ENCODE measurements at places on chromosomes 1 and 21.

GRCh38 chr1:218739426-218739825 lies 394.3 kb downstream of the TGFB2 start:
- no peak for DNase-seq

DNA sequence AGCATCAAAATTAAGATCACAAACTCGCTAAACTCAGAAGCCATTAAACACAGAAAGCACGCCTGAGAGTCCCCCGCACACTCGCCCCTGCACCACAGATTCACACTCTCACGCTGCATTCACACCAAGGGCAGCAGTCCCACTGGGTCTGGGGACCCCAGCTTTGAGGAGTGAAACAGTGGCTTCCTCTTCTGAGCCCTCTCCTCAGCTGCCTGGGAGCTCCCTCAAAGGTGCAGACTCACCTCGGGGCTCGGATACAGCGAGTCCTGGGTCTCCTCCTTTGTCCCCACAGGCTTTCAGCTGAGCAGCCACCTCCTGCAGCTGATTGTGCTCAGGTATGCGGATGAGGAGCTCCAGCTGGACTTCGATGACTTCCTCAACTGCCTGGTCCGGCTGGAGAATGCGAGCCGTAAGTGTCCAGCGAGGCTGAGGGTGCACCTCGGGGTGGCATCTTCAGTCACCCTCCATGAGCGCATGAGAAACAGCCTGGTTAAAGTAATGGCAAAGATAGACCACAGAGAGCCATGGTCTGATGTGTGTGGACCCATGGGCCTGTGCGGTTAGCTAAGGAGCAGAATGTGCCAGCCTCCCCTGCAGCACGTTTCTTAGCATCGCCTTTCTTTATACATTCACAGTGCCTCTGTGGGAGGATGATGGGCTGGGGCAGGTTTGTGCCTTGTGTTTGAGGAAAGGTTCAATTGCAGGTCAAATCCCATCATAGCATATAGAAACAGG lies 47.9 kb downstream of the CAPN9 start:
- no peak for DNase-seq

DNA sequence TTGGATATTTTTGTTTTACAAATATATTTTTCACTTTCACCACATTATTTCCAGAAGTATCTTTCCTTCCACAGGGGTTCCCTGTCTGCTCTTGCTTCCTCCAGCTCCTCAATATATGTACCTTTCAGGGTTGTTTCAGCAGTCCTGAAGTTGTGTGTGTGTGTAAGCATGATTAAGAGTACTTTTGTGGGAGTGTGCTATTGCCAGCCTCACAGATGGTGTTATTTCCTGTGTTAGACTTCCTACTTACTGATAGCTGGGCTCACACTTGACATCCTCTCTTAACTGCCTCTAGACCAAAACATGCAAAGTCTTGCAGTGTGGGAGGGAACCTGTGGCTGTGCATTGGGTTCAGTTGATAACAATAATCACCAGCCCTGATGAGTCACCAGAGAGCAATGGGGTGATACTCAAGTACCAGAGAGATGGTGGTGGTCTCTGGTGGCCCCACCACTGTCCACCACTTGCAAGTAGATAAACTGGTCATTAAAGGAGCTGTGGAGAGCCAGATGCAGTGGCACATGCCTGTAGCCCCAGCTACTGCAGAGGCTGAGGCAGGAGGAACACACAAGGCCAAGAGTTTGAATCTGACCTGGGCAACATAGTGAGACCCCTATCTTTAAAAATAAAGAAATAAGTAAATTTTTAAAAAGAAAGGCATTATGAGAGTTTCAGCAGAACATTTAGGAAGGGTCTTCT lies 126.7 kb downstream of the NR5A2 start:
- peak; percentile 76 for DNase-seq

DNA sequence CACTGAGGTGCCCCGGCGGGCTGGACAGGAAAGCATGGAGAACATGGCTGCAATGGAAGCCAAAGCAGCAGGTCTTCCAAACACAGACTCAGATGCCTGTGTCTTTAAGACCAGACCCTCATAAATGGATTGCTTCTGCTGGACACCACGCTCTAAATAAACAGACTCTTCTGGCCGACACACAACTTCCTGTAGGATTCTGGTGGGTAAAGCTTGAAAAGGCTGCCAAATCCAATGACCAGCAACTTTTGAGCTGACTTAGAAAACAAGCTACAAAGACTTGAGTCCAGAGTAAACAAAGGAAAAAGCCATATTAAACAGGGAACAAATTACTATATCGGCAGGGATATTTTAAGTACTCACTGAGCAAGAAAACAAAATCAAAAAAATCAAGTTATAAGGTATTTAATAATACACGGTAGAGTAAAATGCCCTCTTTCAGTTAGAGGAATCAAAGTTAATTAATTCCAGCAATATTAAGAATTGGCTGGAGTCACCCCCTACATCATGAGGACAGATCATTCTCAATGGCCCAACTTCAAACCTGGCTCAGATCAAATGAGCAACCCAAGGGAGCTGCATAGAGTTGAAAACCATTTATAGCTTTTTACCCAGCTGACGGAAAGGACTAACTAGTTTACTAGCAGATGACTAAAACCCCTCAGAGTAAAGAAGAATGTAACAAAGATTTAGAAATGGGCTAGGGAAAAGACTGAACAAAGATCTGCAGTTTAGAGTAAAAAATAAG lies 102.4 kb downstream of the TGFBR3 start:
- no peak for DNase-seq

DNA sequence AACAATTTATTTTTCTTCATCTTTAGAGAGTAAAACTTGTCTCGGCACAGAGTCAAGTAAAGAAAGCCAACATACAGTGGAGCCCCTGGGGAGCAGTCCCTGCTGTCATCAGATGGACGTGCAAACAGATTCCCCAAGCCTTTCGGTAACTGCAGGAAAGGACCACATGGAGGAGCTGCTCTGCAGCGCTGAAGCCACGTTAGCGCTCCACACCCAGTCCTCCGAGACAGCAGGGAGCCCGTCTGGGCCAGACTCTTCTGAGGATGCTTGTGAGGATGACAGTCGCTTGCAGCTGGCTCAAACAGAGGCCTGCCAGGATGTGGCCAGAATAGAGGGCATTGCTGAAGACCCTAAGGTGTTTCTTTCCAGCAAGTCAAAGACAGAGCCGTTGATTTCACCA lies 77.1 kb upstream of the SCCPDH start:
- DNase-seq = no peak

GRCh38 chr1:15243275-15244043 lies 3.6 kb upstream of the FHAD1 start:
- no peak for DNase-seq

DNA sequence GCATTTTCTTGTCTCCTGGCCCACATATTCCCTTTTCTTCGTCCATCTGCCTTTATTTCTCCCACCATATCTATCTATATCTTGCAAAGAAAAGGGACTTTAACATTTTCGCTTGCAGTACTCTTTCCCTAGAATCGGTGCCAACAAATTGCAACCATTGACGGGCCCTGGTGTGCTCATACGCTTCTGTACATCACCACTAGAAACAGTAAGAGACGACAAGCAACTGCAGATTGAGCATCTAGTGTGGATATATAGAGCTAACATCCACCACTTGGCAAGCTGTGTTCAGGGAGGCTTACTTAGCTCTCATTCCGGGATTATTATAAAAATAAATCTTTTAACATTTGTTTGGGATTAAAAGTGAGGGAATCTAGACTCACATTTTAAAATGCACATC lies 230.8 kb upstream of the PKN2 start:
- DNase-seq = no peak

- no peak for DNase-seq
These were observed 82.8 kb upstream of the SLC44A3 start for GRCh38 chr1:94737124-94737998.

- no peak for DNase-seq
These were observed 12.8 kb downstream of the TMCC2 start for GRCh38 chr1:205240569-205240968.

DNA sequence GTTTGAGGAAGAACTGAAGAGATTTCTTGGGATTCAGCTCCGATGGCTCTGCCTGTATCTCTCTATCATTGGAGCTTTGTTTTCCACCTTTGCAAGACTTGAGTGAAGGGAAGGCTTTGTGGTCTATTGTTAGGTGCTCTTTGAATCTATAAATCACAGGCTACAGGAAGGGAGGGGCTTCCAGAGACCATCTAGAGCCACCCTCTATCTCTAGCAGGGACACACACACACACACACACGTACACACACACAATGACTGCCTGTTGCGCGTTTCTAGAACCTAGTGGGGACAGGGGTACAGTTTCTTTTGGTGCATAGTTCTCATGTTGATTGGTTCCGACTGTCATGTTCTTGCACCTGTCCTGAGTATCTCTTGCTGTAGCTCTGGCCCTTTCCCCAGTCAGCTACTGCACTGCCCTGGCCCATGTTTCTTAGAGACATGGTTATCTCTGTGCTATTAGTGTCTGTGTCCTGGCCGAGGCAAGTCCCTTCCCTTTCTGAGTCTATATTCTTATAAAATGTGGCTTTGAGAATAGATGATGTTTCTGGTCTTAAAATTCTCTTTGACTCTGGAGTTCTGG lies 60.7 kb downstream of the MAN1C1 start:
- no peak for DNase-seq

DNA sequence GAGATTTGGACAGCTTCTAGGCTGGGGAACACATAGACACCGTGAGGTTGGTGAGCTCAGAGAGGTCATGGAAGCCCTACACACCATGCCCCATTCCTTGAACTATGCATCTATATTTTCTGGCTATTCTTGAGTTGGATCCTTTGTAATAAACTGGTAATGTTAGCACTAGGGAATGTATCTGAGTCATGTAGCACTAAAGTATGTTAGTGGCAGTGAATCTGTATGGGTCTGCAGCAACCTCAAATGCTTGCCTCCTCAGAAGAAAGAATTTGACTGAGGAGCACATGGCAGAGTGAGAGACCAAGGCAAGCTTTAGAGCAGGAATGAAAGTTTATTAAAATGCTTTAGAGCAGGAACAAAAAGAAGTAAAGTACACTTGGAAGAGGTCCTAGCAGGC lies 43.7 kb upstream of the LRRC7 start:
- DNase-seq = no peak

GRCh38 chr1:172938681-172939080 lies 112.1 kb downstream of the TNFSF18 start:
- no peak for DNase-seq

- DNase-seq = no peak
These were observed 2.2 kb downstream of the CYB5R1 start for GRCh38 chr1:202964791-202965410.

DNA sequence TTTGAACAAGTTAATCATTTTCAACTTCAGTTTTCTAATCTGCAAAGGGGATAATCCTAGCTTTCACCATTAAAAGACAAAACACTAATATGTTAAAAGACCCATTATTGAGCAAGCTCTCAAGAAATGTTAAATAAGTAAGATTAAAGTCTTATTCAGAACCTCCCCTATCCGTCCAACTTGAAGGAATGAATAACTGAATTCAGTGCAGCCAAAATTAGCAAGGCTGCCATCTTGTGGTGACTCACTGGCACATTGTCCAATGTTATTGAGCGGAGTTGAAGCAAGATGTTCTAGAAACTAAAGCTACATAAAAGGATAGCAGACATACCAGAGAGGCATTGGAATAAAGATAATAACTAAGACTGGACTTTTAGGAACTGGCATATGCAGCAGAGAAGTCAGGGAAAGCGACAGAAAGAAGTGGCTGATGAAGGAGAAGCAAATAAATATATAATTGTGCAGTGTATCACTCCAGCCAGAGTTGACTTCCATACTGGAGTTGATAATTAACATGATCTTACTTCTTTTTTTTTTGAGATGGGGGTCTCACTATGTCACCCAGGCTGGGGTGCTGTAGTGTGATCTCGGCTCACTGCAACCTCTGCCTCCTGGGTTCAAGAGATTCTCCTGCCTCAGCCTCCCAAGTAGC lies 8.2 kb upstream of the CAP1 start:
- no peak for DNase-seq

- no peak for DNase-seq
These were observed 1.3 kb upstream of the MYOC start for GRCh38 chr1:171653796-171654195.

GRCh38 chr1:88701275-88701674 lies 17.2 kb downstream of the PKN2 start:
- DNase-seq = no peak

DNA sequence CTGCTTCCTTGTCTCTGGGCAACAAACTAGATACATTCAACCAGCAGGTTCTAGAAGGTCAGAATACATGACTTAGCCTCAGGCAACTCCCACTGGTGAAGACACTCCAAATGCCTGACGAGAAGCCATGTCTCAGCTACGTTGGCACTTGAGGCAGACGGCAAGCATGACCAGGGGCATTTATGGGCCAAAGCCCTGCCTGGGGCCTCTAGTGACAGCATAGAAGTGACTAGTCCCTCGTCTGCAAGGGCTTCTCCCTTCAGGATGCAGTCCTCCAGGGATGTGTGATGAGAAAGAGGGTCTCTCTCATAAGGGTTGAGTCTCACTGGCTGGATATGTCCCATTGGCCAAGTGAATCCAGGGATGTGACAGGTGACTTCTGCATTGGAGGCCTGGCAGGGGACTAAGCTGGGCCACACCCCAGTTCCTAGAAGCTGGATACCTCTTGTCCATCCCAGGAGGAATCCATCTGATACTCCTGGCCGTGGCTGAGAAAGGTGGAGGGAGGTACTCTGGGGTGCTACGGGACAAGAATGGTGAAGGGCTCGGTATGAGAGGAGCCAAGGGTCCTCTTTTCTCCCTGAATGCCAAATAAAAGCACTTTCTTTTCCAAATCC lies 148.6 kb upstream of the HMGB4 start:
- no peak for DNase-seq

DNA sequence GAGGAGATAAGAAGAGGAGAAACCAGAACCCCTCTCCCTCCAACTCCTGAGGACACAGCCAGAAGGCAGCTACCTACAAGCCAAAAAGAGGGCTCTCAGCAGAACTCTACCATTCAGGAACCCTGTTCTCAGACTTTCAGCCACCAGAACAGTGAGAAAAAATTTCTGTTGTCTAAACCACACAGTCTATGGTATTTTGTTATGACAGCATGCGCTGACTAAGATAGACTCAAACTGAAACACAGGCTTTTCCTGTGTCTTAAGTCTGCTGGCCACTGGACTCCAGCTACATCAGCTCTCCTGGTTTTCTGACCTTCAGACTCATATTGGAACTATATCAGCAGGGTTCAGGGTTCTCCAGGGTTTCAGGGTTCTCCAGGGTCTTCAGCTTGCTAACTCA lies 126.5 kb upstream of the TNFSF4 start:
- DNase-seq = no peak

GRCh38 chr1:113170519-113170918 lies 97.5 kb downstream of the LRIG2 start:
- DNase-seq = no peak

DNA sequence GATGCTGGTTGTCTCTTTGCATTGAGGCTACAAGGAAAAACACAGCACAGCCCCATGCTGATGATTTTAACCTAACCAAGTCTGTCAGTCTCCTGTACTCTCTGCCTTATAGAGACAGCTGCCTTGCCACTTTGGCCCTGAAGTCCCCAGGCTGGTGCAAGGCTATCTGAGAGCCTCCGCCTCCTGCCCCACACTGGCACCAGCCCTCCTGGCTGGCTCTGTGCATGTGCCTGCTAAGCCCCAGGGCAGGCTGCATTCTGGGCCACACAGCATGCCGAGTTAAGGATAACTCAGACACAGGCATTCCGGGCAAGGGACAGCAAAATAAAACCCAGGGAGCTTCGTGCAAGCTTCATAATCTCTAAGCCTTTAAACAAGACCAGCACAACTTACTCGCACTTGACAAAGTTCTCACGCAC lies 910 bp downstream of the RUNX1 start:
- peak; percentile 33 for DNase-seq

Measured in T-helper 2 cell treated with Interferon-gamma antibody and Interleukin-4, amounts not matched to agents 5 μg/mL and 100 μg/mL, for 36 hours (primary cell).